Activated naive CD4-positive, alpha-beta T cell (primary cell): ENCODE measurements at places on chromosomes 5 and 9.

- no peak for DNase-seq
These were observed 1103.6 kb upstream of the EDIL3 start for GRCh38 chr5:85488295-85488694.

- DNase-seq: no peak
These were observed 360.4 kb downstream of the PDE4D start for GRCh38 chr5:59532979-59533729.

DNA sequence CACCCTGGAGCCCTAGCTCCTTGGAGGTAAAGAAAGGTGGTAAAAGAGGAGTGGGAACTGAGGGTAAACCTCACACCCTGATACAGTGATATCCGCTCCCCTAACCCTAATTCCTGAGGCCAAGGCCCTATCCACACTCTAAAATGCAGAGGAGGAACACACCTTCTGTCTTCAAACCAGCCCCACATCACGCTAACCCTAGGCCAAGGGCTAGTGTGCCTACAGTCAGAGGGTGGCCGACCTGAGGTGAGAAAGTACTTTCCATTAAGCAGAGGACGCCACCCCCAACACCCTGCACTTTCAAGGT, 590 bp downstream of the HDAC3 start:
- no peak for DNase-seq

DNA sequence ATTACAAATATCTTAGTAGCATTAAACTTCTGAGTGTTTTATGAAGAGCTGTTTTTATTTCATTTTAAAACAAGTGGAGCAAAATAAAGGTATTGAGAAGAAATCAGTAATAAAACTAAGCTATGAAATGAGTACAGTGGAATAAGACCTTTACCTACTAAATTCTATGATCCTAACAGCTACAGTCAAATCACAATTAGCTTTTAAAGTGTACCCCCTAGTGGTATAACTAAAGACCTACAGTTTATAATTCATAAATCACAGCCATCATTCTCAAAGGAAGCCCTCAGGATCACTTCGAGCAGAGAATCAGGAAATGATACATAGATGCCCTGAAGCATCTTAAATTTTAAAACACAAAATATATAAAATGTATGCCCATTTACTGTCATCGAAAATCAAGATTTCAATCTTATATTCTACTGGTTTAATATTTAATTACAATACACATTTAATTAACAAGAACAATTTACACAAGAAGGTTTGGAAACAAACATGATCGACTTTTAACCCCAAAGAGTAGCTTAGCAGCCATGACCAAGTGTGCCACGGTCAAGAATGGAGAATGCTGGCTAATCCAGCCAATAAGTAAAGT, 12.3 kb downstream of the CCNH start:
- no peak for DNase-seq

DNA sequence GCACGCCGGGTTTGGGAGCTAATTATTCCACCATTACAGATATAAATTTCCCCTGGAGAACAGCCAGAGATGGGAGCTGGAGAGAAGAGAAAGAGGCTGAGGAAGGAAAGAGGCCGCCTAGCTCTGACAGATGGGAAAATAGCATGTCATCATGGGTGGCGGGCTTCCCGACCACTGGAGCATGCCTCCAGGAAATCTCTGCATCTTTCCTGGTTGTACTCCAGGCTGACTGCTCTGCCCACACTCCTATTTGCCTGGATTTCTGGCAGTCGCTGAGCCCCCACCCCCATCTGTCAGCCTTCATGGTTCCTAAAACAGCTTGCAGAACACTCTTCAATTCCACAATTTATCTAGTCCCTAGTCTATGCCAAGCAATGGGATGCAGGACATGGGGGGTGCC, 14.3 kb upstream of the GABRP start:
- DNase-seq: no peak

- DNase-seq: no peak
These were observed 81.5 kb downstream of the ACER2 start for GRCh38 chr9:19490269-19490668.

- no peak for DNase-seq
These were observed 33.2 kb downstream of the SLC31A2 start for GRCh38 chr9:113183956-113184488.

DNA sequence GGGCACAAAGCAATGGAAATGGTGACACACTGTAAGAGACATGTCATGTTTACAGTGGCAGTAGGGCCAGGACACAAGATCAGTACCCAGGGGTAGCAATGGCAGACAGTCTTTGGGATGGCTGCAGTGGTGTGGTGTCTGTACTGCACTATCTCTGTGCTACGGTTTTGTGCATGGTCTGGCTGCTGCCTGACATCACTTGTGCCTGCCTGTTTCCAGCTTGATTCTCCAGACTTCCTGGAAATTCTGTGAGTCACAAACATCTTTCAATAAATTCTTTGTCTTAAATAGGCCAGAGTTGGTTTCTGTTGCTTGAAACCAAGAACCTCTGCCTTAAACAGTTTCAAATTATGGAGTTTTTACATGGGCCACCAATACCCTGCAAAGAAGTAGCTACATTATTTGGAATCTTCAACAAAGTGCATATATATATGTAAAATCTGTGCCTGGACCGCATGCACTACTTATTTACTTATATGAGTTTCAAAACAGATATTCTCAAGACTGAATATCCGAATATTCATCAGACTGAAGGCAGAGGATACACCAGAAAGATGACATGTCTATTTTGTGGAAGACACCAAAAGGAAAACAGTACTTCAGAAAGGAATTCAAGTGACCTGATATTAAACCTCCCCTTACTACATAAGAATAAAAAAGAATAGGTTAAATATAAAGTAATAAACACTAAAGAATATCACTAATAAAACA, 188.1 kb downstream of the RFX3 start:
- no peak for DNase-seq

- DNase-seq: no peak
These were observed 60.8 kb downstream of the LMX1B start for GRCh38 chr9:126674365-126675146.

DNA sequence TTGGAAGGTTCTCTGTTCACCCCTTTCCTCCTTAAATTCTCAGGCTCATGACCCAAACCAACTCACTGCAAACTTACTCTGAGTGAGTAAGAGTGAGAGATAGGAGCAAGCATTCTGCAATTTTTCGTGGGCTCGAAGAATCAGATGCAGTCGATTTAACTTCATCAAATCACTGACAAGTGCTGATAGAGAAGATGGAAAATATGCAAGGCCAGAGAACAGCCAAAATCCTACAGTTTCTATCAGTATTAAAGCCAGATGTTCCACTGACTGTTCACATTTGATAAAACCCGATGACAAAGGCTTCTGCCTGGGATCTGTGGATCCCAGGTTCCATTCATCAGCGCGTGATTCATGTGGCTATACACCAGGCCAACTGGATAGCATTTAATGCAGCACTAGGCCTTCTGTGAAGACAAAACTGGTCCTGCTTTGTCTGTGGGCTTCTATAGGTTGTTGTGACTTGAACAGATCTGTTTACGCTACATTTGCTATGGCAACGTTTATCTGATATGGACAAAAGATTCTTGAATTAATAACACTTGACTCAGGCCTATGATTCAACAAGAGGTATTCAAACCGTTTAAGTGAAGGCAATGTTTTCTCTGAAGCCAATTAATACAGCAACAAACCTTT, 251.2 kb downstream of the NFIB start:
- DNase-seq: no peak

DNA sequence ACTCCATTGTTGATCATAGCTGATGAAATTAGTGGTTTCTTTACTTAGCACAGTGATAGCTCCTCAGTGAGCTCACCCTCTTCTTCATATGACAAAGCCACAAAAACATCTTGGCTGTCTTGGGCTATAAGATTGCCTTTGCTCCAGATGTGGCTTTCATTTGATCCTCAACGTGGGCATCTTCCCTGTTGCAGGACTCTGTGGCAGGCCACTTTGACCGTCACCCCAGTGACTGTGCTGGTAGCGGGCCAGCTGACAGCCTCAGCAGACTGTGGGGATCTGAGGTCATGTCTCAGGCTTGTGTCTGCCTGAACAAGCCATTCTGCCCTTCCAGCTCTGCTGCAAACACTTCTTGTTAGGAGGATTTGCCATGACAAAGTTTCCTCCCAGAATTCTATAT, 422.2 kb downstream of the NR2F1-AS1 start:
- no peak for DNase-seq

DNA sequence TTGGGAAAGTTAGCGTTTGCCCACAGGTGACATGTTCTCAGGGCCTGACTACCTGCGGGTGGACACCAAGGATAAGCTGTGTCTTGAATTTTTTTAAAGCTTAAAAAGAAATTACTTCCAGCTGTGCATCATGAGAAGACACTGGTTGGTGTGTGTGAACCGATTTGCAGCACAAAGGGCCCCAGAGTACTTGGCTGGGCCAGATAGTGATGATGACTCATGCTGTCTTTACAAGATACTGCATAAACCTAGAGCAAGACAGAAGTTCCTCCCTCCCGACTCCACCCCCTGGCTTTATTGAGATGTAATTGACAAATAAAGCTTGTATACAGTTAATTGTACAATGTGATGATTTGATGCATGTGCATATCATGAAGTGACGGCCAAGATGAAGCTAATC, 212.8 kb downstream of the NXNL2 start:
- DNase-seq: no peak

GRCh38 chr5:168916852-168917251, 337.7 kb upstream of the PANK3 start:
- DNase-seq: no peak

GRCh38 chr9:109242741-109243140, 75.7 kb upstream of the FRRS1L start:
- DNase-seq: no peak

DNA sequence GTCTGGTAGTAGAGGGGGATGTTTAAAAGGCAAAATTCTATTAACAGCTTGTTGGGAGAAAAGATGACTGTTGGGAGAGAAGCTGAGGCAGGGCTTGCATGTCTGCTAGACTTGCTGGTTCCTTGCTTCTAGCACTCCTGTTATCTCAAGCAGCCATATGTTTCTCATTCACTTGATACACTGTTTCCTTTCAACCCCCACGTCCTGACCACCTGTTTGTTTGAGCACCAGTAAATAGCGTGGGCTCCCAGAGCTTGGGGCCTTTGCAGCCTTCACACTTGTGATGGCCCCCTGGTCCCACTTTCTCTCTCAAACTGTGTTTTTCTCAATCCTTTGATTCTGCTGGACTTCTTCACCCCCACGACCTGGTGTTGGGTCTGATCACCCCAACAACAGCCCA, 111.7 kb upstream of the TMEM161B start:
- DNase-seq: no peak

- DNase-seq: no peak
These were observed 135.9 kb downstream of the ZSWIM6 start for GRCh38 chr5:61467766-61468482.

DNA sequence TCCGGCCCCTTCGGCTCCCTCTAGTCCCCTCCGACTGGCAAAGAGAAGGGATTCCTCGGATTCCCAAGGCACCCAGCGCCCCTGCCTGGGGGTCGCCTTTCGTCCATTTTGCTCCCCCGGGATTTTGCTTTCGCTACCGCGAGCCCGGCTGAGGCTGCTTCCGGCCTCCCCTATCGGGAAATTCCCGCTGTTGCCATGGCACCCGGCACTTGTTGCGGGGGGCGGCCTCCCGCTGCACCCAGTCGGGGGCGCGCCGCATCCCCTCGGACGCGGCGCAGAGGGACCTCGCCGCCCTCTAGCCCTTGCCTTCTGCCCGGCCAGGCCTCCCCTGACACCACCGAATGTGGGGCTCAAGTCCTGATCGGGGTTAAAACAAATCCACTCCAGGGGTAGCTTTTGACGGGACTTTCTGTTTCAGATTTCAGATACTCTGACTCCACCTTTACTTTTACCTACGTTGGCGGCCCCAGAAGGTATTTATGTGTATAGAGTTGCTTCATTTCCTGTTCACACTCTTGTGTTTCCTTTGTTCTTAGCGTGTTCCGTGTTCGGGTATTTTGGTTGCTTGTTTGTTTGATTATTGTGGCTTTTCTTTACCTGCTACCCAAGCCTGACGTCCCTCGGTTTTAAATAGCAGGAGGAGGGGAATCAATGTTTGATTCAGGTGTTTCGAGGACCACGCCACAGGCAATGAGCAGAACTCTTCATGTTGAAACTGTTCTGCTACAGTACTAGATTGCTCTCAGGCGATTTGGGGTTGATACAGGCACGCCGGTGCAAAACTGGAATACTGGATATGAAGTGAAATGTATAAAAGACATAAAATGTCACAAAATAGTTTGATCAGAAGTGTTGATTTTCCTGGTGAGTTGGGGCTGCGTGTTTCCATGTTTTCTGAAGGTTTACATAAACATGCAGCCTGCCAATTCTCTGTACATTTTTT, 1.5 kb downstream of the PARP8 start:
- DNase-seq: peak; percentile 70

- DNase-seq: no peak
These were observed 117.7 kb upstream of the MSX2 start for GRCh38 chr5:174606646-174607045.

GRCh38 chr9:25121811-25122210, 556.4 kb downstream of the TUSC1 start:
- no peak for DNase-seq

DNA sequence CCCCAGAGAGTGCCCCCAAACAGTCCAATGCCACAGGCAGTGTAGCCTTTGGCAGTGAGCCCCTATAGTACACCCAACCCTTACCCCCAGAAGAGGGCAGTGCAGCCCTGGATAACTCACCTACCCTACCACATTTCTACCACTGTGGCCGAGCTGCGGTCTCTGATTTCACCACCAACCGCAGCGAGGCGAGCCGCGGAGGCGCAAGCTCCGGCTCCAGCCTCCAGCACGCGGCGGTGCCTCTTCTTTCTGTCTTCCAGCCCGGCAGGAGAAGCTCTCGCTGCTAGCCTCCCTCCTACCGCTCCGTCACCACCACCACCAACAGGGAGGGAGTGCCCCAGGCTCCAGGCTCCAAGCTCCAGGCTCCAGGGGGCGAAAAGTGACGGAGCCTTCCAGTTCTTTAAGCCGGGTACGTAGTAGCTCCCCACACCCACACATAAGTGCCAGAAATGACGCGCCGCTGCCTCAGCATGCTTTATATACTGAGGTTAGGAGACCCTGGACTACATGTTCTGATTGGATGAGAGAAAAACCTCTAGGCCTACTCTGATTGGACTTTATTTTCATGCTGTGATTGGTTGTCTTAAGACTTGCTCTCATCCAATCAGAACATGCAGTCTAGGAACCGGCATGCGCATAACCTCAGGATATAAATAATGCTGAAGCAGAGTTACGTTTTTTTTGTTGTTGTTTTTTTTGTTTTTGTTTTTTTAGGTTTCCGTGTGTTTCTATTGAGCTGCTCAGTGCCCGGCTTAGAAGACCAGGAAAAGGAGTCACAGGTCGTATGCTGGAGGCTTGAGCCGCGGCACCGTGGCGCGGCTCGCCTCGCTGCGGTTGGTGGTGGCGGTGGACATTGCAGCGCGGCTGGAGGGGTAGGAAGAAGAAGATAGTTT, at the start of gene PCAT7:
TSS of gene PCAT7 (plus strand) at position 645 of the 893 bp plus-strand sequence.
- no peak for DNase-seq

GRCh38 chr5:16413166-16413860, 52.3 kb downstream of the ZNF622 start:
- DNase-seq: no peak

- DNase-seq: no peak
These were observed 206.7 kb downstream of the FAM114A2 start for GRCh38 chr5:153831973-153832372.

GRCh38 chr5:167514461-167514860, 777.0 kb upstream of the WWC1 start:
- DNase-seq: no peak

- no peak for DNase-seq
These were observed 72.7 kb downstream of the KCNN2 start for GRCh38 chr5:114434396-114435219.

- DNase-seq: no peak
These were observed 10.0 kb downstream of the ZSWIM6 start for GRCh38 chr5:61342071-61342501.
